Mesenteric fat pad (tissue), 1 donor: ENCODE measurements at places on chromosomes 12 and 14. TPM values are rescaled to one million over a fixed set of nuclear protein-coding genes. Genes with fewer than 3 reads are reported as not detected.

CDK2 gene
- total RNA-seq: 21.4 TPM

- DNase-seq: no peak
Measured at GRCh38 chr12:73221836-73222235, 949.7 kb downstream of the TRHDE start.

- DNase-seq: no peak
Measured at GRCh38 chr14:51575349-51576116, 76.2 kb upstream of the FRMD6 start.

DNA sequence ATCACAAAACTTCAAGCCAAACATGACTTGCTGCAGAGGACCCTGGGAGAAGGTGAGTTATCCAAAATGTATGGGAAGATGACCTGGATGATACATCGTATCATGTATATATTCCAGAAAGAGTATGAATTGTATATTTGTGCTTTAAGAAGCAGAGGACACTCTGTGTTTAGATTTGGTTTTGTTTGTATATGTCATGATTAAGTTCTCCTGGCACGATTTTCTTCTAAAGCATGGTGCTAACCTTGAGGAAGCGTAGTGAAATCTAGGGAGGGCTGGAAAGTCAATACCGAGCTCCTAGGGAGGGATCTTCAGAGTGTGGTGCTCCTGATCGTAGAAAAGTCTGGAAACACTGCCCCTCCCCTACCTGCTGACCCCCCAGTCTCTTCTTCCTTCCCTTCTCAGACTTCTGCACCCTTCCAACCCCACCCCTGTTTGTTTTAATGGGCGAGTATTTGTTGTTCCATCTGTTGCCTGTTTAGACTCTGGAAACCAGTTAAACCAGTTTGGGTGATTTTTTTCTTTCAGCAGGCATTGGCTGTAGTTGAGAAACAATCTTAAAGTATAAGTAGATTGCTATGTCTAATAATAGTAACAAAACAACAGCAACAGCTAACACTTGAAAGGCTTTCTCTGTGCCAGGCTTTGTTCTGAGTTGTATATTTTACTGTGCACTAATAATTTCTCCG lies 141.6 kb downstream of the KICS2 start:
- no peak for DNase-seq

DNA sequence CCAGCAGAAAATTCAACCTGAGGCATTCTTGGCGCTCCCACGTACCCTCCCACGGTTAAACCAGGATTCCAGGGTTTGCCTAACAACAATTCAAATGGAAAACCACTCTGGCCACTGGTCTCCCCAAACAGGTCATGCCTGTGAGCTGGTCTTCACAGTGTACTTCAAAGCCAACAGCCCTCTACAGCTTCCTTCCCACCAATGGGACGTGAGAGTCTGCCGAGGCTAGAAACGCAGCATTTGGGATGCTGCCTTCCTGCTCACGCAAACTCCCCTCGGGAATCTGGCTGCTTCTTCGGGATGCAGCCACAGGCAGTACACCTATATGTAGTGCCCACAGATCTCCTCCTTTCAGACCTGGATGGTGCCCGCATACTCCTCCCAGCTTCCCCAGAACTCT lies 149.1 kb downstream of the KLHL28 start:
- DNase-seq: no peak

GRCh38 chr12:104248444-104248843 lies 32.9 kb downstream of the TXNRD1 start:
- DNase-seq: no peak

HEATR5A gene
- 56.7 TPM for total RNA-seq

STX2 gene
- 29.7 TPM for total RNA-seq

P2RX7 gene
- 4.7 TPM for total RNA-seq

DNA sequence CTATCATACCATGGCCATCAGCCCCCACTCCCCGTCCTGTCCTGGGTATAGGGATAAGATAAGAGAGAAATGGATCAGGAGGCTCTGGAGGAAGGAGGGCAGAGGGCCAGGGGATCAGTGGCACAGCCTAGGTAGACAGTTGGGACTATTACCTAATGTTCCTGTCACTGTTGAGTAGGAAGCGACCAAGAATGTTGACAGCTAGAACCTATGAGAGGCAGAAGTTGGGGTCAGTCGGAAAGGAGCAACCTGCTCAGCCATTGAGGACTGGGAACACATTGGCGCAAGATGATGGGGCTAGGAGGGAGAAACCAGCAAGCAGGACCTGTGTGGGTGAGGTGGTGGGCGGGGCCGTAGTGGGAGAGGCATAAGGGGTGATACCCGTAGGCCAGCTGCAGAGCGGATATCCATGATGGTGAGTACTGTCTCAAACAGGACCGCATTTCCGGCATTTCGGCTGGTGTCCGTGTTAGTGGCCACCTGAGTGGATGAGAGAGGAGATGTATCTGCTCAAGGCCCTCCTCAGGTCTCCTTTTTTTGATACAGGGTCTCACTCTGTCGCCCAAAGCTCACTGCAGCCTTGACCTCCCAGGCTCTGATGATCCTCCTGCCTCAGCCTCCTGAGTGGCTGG lies 3.3 kb downstream of the AP1G2 start:
- no peak for DNase-seq

OR4E1 gene
- total RNA-seq: not detected

DNA sequence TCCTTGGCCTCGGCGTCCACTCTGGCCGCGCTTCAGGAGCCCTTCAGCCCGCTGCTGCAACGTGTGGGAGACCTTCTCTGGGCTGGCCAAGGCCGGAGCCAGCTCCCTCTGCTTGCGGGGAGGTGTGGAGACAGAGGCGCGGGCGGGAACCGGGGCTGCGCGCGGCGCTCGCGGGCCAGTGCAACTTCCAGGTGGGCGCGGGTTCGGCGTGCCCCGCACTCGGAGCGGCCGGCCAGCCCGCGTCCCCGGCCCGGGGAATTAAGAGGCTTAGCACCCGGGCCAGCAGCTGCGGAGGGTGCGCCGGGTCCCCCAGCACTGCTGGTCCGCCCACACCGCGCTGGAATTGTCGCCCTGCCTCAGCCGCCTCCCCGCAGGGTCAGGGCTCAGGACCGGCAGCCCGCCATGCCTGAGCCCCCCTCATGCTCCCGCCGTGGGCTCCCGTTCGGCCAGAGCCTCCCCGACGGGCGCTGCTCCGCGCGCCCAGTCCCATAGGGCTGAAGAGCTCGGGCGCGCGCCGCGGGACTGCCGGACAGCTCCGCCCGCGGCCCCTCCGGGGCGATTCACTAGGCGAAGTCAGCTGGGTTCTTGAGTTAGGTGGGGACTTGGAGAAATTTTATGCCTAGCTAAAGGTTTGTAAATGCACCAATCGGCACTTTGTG lies 673.9 kb downstream of the SLC16A7 start:
- DNase-seq: no peak

DNA sequence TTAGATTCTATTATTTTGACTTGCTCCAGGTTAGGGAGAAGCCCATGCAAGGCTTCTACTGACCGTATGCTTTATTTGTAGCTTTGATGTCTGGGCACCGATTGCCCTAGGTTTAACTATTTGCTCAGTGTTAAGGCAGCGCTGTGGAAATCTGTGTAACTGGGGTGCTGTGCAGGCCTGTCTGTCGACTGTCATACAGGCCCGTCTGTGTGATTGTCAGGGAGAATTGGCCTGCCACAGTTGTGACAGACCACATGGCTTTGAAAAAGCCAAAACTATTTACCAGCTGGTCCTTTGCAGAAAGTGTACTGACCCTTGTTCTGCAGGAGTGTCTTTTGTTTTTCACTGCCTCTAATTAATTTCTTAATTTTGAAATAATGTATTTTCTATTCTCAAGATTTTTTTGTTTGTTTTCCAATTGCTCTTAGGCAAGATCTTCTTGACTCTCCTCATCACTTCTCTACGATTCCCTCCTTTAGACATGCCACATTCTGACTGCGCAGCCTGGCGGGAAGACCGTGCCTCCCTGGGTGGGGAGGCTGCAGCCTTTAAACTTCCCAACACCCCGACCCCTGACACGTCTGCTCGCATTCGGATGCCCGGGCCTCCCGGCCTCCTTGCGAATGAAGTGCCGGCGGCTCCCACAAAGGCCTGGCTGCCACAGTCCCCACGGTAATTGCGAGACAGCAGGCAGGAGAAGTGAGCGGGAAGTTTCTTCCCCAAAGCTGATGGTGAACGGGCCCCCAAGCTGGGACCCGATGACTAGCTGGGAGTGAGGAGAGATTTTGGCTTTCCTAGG lies 99.0 kb upstream of the EVL start:
- DNase-seq: peak; percentile 88

DNA sequence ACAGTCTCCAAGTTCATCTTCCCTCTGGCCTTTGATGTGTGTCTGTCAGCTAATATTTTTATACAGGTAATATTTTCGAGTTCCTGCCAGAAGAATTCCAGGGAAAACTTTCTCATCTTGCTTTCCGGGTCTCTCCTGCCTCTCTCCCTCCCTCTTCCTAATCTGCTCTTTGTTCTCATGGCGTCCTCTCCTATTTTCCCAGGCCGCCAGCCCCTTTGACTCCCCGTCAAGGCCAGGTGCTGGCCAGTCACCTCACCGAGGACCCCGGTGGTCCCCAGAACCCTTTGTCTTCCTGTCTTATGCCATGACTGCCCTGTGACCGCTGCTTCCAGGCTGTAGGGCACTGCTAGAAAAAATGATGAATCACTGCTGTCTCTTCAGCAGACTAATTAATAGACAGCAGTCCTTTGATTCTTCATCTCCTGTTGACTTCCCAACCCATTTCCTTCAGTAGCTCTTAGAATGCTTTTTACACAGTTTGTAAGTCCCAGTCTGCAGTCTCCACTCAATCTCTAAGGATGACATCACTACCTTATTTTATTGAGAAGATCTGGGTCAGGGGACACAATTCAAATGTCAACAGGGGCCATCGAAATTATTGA lies 40.7 kb downstream of the PPFIBP1 start:
- no peak for DNase-seq

DNA sequence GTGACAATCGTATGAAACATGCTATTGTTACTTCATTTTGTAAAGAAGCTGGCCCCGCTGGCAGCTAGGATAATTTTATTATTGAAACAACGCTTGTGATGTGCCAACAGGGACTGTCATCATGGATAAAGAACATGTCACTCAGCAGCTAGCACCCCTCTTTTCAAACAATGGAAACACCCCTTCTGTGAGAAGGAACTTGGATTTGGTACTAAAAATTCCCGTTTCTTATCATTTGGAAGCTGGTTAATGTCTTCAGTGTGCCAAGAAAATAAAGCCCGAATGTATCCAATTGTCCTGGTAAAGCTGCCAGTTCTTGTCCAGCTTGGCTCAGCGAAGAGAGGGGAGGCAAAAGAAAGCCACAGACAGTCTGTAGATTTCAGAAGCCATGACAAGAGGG lies 186.6 kb downstream of the PHLDA1 start:
- no peak for DNase-seq

RAD51AP1 gene
- total RNA-seq: 1.1 TPM

- DNase-seq: no peak
Measured at GRCh38 chr14:74910556-74910955, 12.5 kb downstream of the RPS6KL1 start.

- DNase-seq: no peak
Measured at GRCh38 chr14:32311294-32312009, 17.6 kb upstream of the AKAP6 start.

- DNase-seq: no peak
Measured at GRCh38 chr14:95316821-95317220, 2.9 kb downstream of the CLMN start.

C14orf119 gene
- total RNA-seq: 50.5 TPM

GRCh38 chr12:12958886-12959285 lies 6.9 kb upstream of the GPRC5D start:
- DNase-seq: no peak

DNA sequence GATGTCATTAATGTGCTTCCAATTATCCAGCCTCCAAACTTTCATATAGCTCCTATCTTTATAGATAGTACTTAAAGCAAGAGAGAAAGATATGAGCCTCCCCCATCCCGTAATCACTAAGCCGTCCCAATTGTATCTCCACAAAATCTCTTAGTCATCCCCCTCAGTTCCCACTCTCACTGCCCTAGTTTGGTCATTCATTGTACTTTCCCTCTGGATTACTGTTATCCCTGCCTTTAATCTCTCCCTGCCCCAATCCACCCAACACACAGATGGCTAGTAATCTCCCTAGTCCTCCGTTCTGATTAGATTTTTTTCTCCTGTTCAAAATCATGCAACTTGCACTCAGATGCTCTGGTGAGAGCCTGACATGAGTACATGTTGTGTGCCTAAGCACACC lies 5.4 kb upstream of the BCAT1 start:
- no peak for DNase-seq

FIGNL2 gene
- total RNA-seq: 1.3 TPM

DNA sequence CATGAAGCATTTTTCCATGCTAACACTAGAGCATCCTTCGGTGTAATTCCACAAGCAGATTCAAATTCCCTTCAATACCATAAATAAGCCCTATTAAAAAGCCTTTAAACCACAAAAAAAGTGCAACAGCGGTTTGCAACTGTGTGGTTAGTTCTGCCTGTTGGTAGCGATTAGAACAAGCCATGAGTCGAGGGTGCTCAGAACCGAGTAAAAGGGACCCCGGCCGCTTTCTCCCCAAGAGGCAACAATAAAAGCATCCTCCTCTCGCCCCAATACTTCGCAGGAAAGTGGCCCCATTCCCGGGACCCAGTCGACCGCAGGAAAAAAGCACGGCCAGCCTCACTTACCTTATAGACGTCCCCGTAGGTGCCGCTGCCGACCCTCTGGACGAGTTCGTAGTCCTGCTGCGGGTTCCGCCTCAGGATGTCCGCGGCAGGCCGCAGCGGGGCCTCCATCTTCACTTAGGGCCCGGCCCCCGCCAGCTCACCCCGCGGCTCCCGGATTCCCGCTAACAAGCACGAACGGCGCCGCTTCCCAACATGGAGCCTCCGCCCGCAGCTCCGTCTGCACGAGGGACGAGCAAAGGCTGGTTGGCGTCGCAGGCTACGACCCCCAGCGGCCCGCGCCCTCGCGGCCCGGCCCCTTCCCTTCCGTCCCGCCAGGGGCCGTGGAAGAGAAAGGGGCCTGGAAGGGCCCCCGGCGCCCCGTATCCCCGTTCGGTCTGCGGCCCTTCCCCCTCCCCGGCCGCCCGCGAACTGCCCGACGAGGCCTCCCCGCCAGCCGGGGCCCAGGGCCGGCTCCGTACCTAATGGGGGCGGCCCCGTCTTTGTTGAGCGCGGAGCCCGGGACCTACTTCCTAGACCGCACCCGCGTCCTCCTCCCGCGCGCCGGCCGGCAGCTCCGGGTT lies 521 bp downstream of the MAP4K5 start:
- no peak for DNase-seq

DNA sequence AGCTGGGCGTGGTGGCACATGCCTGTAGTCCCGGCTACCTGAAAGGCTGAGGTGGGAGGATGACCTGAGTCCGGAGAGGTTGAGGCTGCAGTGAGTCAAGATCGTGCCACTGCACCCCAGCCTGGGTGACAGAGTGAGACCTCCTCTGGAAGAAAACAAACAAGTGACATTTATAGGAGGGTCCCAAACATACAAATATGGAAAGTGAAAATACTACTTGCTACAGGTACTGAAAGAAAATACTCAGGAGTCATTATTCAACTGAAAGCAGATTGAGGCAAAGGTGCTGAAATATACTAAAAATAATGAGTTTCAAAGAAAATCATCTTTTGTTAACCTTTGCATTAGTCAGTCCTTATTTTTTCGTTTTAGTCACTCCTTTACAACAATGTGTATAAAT lies 53.5 kb downstream of the ETV6 start:
- DNase-seq: no peak
